DND-41 (cell line): ENCODE measurements at places on chromosomes 2 and 18.

DNA sequence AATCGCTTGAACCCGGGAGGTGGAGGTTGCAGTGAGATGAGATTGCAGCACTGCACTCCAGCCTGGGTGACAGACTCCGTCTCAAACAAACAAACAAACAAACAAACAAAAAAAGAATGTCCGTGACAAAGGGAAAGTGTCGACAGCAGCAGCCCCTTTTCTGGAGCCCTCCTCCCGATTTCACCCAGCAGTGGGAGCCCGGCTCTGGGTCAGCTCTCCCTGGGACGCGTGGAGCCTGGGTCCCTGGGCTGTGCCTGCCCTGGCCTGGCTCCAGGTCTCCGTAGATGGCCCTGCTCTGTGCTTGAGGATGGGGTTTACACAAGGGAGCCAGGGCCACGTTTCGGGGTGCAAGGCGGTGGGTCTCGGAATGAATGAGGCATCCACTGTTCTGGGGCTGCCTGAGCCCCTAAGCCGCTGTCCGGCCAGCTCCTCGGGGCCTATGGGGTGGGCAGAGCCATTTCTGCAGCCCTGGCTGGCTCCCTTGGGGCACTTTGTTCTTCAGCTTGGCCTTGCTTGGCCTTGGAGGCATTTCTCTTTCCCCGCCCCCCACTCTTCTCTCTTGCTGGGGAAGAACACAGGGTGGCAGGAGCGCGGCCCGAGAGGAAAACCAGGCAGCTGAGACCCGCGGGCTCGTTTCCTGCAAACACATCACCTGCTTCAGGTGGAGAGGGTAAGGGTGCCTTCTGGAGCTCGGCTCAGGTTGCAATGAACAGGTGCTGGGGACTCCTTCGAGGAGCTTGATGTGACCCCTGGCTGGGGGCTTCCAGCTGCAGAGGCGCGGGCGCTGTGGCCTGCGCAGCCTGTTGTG is 29.1 kb downstream of the RTP5 start:
- no peak for DNase-seq

DNA sequence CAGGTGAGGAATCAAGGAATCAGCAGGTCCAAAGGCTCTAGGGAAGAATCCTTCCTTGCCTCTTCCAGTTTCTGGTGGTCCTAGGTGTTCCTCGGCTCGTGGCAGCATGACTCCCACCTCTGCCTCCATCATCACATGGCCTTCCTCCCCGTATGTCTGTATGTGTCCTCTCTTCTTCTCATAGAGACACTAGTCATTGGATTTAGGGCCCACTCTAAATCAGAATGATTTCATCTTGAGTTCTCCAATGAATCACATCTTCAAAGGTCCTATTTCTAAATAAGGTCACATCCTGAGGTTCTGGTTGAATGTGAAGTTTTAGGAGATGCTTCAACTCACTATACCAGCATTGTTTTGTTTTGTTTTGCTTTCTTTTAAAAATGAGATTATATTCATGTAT is 11.1 kb upstream of the AGFG1 start:
- no peak for DNase-seq

DNA sequence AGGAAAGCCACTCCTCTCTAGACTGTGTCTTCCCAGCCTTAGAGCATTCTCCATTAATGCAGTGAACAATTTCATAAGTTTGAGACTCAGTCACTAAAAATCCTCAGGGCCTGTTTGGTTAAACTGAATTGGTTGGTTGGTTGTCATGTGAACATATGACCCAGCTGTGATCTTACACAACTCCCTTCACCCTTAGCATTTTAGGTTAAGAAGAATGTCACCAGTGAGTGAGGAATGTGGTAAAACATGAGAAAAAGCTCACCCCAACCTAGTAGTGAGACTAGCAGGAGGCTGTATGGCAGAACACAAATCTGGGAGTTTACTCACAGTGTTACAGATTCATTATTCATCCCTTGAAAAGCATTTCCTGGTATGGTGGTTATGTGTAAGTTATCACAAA is 32.4 kb downstream of the LHCGR start:
- no peak for DNase-seq

- DNase-seq, result no peak
Measured at GRCh38 chr2:235642446-235643098, 148.7 kb downstream of the AGAP1 start.

DNA sequence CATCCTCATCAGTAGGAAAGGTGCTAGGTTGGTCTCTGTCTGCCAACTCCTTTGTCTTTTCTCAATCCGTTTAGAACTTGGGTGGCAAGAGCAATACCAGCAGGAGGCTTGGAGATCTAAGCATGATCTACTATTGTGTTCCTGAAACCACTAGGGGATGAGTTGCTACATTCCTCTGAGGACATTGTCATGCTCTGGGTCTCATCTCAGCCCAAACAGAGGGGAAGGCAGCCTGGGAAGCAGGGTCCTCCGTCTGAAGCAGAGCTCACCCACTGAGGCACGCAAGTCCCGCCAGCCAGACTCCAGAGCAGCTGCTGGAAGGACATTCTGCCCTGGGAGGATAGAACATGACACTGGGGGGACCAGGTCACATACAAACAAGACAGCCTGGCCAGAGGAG is 162.9 kb downstream of the MTCL1 start:
- DNase-seq, result no peak

GRCh38 chr18:55375930-55376329 is 212.1 kb downstream of the TCF4 start:
- DNase-seq, result no peak

- no peak for DNase-seq
Measured at GRCh38 chr2:58484221-58484620, 243.1 kb upstream of the FANCL start.

- no peak for DNase-seq
Measured at GRCh38 chr2:216792222-216793021, 67.4 kb downstream of the TNP1 start.

GRCh38 chr2:220513573-220514288 is 886.3 kb downstream of the SLC4A3 start:
- no peak for DNase-seq

- DNase-seq, result no peak
Measured at GRCh38 chr2:196336207-196336606, 164.8 kb upstream of the STK17B start.

DNA sequence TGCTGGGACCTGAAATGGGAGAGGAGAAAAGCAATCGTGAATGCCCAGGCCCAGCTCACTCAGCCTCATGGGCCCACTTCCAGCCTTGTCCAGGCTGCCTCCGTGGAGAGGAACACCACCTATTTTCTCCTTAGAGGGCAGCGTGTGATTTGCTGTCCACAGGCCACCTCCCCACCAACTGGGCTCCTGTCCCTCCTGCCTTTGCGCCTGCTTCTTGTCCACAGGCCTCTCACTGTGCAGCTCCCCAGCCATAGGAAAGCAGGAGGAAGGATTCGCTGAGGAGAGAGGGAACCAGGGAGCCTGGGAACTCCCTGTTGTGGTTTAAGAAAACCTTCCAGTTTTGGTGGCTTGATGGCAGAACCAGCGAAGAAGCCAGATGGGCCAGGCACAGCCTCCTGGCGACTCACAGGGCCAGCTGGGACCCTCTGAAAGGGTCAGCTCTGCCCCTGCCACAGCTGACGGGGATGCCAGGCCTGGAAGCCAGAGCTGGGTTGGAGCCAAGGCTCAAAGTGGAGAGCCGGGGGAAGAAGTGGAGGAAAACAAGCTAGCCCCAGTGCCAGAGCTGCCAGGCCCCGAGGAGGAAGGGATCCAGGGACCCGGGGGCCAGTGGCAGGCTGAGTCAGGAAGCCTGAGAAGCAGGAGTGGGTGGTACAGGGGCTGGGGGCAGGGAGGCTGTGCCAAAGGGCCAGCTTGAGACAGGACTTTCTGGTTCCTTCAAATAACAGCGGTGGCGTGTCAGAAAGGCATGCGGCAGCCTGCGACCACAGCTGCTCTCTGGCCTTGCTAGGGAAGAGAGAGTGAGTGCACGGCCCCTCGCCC is 9.9 kb downstream of the TMBIM1 start:
- DNase-seq, result no peak

- DNase-seq, result no peak
Measured at GRCh38 chr2:200218645-200219044, 87.8 kb upstream of the SPATS2L start.

- no peak for DNase-seq
Measured at GRCh38 chr2:19979932-19980331, 10.0 kb downstream of the WDR35 start.

DNA sequence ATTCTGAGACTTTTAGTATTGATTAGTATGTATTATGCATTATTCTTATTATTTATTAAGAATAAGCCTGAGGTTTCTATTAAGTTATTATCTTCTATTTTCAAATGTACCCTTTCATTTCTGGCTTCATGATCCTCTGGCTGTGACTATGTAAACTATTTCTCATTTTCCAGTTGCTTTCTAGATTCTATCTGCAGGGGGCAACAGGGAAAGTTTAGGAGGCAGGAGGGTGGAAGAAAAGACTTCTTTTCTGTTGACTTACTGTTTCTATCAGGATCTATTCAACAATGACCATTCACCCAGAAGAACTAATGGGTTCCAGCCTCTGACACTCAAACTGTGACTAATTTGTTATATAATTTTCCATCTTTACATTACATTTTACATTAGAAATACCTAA is 653.4 kb upstream of the FSHR start:
- DNase-seq, result no peak

GRCh38 chr2:236105955-236106607 is 62.1 kb downstream of the GBX2 start:
- no peak for DNase-seq

DNA sequence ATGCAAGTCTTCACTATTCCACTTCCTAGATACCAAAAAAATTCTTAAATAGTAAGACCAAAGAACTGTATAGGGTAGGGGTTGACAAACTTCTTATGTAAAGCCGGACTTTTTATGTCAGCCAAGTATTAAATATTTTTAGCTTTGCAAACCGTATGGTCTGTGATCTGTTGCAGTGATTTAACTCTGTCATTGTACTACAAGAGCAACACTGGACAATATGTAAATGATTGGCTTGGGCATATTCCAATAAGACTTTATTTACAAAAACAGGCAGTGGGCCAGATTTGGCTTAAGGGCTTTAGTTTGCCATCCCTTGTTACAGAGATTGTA is 48.0 kb downstream of the MGAT5 start:
- DNase-seq, result no peak

- no peak for DNase-seq
Measured at GRCh38 chr2:225337183-225337582, 62.3 kb upstream of the NYAP2 start.

GRCh38 chr2:239279508-239280295 is 121.1 kb downstream of the HDAC4 start:
- no peak for DNase-seq

- DNase-seq, result no peak
Measured at GRCh38 chr18:69326094-69326493, 74.6 kb upstream of the DOK6 start.

- no peak for DNase-seq
Measured at GRCh38 chr2:227908266-227909054, 37.0 kb downstream of the DAW1 start.
